ENCODE measurements at places on chromosomes 5 and 9.

DNA sequence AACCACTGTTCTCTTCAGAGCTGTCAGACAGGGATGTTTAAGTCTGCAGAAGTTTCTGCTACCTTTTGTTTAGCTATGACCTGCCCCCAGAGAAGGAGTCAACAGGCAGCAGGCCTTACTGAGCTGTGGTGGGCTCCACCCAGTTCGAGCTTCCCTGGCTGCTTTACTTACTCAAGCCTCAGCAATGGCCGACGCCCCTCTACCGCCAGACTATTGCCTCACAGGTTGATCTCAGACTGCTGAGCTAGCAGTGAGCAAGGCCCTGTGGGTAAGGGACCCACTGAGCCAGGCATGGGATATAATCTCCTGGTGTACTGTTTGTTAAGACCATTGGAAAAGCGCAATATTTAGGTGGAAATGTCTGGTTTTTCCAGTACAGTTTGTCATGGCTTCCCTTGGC, 229.6 kb downstream of the TMEM167A start:
- H3K27ac ChIP-seq = no peak overlapping the region
- H3K36me3 ChIP-seq = no peaks in the 10 kb centered on the region
- no peak for DNase-seq
- H3K4me3 ChIP-seq = no peak overlapping the region
- no peaks in the 10 kb centered on the region for H3K4me1 ChIP-seq

GRCh38 chr9:4489919-4490704, at the start of gene SLC1A1:
SLC1A1 (plus strand) TSS chr9:4490468; CDS start chr9:4490680, 212 bp downstream.
- H3K36me3 ChIP-seq = no peaks in the 10 kb centered on the region
- peaks cover 28% of the 10 kb centered on the region for H3K27me3 ChIP-seq
- H3K4me3 ChIP-seq = peak within 1 kb of the TSS; percentile 47
- peak; percentile 7 for DNase-seq
- H3K27ac ChIP-seq = no peak within 1 kb of the TSS

- no peak overlapping the region for H3K4me3 ChIP-seq
- no peak overlapping the region for H3K27ac ChIP-seq
- H3K4me1 ChIP-seq = no peaks in the 10 kb centered on the region
These were observed 107.8 kb upstream of the SLIT3 start for GRCh38 chr5:169408731-169409130.

DNA sequence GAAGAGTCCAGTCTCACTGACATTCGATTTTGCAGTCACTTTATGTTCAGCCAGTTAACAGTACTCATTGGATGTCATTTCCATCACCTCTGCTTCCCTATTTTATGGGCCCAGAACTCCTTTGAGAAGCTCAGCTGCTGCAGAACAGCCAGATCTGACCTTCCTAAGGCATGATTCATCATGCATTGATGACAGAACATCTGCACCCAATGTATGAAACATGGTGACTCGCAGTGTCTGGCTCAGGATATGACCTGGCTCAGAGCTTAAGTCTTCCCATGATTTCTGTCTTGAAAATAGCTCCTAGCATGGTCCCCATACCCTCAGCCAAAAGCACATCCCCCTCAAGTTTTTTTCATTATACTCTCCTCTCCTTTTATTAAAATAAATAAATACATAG, 92.6 kb upstream of the TRIM32 start:
- DNase-seq = no peak
- no peak overlapping the region for H3K4me3 ChIP-seq
- no peak overlapping the region for H3K27ac ChIP-seq
- H3K4me1 ChIP-seq = no peaks in the 10 kb centered on the region
- H3K27me3 ChIP-seq = no peaks in the 10 kb centered on the region

- no peak overlapping the region for H3K27ac ChIP-seq
- DNase-seq = no peak
- H3K36me3 ChIP-seq = no peaks in the 10 kb centered on the region
These were observed 388.4 kb upstream of the PTGER4 start for GRCh38 chr5:40291338-40291737.

DNA sequence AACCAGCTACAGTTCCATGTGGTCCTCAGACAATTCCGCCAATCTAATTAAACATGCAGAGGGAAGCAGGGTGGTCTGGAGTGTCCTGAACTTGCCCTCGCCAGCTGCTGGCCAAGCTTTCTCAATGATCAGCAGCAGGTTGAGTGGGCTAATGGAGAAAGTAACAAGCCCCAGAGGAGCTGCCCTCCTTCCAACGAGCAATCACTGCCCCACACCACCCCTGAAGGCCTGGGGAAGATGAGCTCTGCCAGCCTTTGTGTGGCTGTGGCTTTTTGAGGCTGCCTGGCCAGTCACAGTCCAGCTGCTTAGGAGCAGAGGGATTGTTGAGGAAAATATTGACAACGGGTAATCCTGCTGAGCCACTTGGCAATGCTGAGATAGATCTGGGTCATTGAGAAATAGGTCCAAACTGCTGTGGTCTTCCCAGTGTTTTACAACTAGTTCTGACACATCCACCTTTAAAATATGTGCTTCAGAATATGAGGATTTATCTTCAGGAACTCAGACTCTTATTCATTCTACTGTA, 107.3 kb downstream of the CD180 start:
- no peaks in the 10 kb centered on the region for H3K4me1 ChIP-seq
- H3K27me3 ChIP-seq = no peaks in the 10 kb centered on the region
- H3K36me3 ChIP-seq = no peaks in the 10 kb centered on the region
- H3K4me3 ChIP-seq = no peak overlapping the region

DNA sequence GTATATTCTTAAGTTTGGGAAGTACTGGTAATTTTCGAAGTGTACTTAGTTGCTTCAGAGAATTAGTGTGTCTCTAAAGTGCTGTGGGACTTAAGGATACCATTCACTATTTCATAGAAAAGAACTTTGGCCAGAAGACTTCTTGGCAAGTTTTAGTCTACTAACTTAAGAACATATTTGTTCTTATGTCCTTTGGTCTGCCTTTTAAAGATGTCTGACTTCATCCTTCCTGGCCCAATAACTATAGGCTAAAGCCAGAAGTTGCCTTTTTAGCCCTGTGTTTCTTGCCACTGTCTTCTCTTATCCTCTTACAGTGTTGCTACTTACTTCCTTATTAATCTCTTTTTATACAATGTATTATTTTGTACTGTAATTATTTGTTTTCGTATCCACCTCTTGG, 6.3 kb downstream of the RBM27 start:
- no peaks in the 10 kb centered on the region for H3K27me3 ChIP-seq
- no peak overlapping the region for H3K27ac ChIP-seq
- no peak overlapping the region for H3K4me3 ChIP-seq
- no peak for DNase-seq

DNA sequence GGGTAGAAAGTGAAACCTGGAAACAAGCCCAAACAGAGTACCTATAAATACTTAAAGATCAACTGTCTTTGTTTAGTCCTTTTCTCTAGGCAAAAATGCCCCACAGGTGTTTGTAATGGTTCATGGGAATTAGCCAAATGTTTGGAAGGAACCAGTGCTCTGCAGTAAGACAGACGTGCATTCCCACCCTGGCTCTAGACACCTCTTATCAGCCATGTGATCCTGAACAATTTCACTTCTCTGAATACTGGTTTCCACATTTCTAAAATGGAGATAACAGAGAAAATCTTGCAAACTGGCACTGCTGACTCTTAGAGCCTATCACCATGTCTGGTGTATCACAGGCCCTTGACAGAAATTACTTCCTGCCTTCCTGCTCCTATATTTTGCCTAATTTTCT, 30.0 kb downstream of the GLIS3 start:
- no peak overlapping the region for H3K27ac ChIP-seq
- DNase-seq = no peak

DNA sequence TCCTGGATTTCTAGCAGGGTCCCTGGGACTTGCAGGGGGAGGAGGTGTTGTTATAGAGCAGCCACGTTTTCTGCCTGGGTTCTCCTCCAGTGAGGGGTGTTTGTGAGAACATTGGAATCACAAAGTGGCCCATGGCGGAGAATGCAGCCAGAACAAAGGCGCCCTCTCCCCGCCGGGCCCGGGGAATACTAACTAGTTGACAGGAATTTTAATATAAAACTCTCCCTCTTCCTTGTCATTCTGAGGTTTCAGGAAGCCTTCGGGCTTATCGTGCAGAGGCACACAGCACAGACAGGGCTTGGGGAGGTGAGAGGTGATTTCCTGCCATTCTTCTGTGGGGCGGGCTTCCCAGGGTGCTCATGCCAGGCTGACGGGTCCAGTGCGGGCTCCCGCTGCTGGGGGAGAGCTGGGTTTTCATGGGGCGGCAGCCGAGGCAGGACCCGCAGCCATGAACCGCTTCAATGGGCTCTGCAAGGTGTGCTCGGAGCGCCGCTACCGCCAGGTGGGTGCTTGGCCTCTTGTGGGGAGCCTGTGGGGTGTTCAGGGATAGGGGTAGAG, 37.7 kb downstream of the RGS3 start:
- H3K4me3 ChIP-seq = no peak overlapping the region
- no peaks in the 10 kb centered on the region for H3K36me3 ChIP-seq
- no peak for DNase-seq
- no peak overlapping the region for H3K27ac ChIP-seq

GRCh38 chr5:64923151-64923685, 154.5 kb downstream of the CWC27 start:
- H3K4me3 ChIP-seq = no peak overlapping the region
- no peaks in the 10 kb centered on the region for H3K4me1 ChIP-seq
- no peak for DNase-seq
- H3K36me3 ChIP-seq = no peaks in the 10 kb centered on the region
- no peaks in the 10 kb centered on the region for H3K27me3 ChIP-seq

DNA sequence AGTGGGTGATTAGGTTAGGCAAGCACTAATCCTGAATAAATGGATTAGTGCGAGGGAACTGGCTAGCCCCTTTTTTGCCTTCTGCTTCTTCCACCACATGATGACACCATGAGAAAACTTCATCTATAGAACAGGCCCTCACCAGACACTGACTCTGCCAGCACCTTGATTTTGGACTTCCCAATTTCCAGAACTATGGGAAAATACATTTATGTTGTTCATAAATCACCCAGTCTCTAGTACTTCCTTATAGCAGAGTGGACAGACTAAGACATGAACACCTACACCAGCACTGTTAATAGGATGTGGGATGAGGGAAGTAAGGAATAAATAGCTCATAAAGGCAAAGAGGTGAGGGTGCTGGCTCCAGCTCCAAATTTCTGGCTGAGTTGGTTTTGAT, 1.4 kb downstream of the ZNF622 start:
- H3K27me3 ChIP-seq = no peaks in the 10 kb centered on the region
- H3K36me3 ChIP-seq = peaks cover 22% of the 10 kb centered on the region
- DNase-seq = no peak

- H3K4me3 ChIP-seq = no peak overlapping the region
- no peak for DNase-seq
- H3K27ac ChIP-seq = no peak overlapping the region
These were observed 290.8 kb downstream of the MED10 start for GRCh38 chr5:6087576-6087975.

DNA sequence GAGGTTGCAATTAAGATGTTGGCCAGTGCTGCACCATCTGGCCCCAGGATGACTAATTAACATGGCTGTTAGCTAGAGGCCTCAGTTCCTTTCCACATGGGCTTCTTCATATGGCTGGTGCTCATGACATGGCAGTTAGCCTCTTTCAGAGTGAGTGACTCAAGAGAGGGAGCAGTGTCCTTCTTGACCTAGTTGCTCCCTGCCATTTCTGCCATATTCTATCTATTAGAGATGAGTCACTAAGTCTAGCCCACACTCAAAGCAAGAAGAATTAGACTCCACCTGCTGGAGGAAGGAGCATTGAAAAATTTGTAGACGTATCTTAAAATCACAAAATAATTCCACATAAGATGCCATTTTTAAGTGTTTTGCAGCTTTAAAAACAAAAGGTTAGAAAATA, 651.2 kb upstream of the CCNG1 start:
- H3K27ac ChIP-seq = no peak overlapping the region
- H3K27me3 ChIP-seq = no peaks in the 10 kb centered on the region
- no peaks in the 10 kb centered on the region for H3K36me3 ChIP-seq
- DNase-seq = no peak
- H3K4me3 ChIP-seq = no peak overlapping the region

DNA sequence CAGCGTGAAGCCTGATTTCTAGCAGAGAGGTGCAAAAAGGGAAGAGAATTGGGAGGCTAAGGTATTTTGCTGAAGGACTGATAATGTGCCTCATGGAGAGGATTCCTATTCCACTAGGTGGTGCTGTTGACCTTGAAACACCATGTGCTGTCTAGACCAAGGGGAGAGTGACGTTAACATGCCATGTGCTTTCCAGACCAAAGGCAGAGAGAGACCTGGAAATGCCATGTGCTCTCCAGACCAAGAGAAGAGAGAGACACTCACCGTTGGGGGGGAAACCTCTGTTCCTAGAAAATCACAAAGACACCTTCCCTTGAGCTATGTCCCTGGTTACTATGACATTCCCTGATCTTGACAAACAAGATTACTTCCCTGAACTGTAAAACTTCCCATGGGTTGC, 286.0 kb upstream of the TUSC1 start:
- DNase-seq = no peak
- no peak overlapping the region for H3K27ac ChIP-seq
- H3K4me1 ChIP-seq = no peaks in the 10 kb centered on the region
- no peak overlapping the region for H3K4me3 ChIP-seq

DNA sequence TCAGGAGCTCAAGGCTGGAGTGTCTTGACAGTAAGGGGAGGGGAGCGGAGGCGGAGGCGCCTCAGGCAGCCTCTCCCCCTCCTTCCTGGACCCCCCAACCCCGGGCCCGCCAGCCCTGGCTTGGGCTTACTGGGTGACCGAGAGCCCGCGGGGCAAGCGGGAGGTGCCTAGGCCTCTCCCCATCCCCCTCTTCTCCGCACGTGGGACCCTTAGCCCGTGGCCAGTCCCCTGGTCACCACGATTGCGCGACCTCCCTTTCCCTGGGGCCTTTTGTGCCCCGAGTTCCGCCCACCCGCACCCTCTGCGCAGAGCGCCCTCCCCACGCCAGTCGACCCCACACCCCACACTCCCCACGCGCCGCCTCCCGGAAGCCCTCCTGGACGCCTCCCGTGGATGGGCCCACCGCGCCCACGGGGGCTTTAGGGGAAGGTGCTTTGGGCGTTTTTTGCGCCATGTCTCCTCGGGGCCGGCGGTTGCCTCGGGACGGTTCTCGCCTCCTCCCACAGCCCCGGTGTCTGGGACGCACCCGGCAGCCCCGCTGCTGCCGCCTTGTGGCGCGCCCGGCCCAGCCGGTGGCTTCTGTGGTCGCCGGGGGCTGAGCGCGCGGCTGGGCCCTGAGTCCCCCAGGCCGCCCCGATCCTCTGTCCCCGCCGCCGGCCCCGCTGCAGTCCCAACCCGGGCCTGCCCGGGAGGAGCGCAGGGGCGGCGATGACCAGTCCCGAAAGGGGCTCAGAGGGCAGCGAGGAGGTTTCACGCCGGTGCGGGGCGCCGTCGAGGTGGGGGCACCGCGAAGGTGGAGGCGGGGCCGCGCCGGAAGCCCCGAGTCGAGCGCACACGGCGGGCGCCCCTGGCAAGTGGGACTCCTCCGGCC, 3.2 kb downstream of the TOR4A start:
- no peak for DNase-seq
- no peaks in the 10 kb centered on the region for H3K36me3 ChIP-seq

Measured in CD8-positive, alpha-beta memory T cell (primary cell).